ENCODE measurements at places on chromosomes 1 and 21.

DNA sequence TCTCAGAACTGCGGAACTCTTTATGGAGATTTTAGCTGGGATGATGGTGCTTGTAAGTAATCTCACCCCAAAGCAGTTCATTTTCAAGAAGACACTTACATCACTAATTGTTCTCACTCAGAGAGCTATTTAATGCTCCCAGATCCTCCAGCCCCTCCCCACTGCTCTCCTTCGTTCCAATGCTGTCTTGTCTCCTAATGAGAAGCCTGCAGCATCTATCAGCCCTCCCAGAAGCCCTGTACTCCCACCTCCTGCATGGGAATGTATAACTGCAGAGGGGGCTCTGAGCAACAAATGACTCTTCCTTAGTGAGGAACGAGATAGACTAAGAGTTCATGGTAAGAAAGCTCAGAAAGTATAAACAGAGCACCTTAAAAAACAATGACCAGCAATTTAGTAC lies 377.4 kb upstream of the RUNX1 start:
- DNase-seq = no peak

GRCh38 chr1:202627841-202628565 lies 82.3 kb downstream of the SYT2 start:
- no peak for DNase-seq

DNA sequence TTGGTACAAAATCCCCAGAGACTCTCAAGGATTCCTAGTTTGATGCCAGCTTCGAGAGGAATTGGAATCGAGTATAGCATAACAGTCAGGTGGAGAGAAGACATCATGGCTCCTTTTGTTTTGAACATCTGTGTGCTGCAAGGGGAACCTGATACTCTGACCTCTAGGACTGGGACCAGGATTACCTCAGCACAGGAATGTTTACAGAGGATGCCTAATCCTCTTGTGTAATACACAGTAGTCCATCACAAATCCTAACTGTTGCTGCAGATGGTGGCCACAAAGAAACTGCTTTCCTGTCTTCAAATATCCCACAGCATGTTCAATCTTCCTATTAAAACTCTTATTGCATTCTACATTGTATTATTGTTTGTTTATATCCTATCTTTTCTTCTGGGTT lies 111.8 kb upstream of the PRMT6 start:
- no peak for DNase-seq

DNA sequence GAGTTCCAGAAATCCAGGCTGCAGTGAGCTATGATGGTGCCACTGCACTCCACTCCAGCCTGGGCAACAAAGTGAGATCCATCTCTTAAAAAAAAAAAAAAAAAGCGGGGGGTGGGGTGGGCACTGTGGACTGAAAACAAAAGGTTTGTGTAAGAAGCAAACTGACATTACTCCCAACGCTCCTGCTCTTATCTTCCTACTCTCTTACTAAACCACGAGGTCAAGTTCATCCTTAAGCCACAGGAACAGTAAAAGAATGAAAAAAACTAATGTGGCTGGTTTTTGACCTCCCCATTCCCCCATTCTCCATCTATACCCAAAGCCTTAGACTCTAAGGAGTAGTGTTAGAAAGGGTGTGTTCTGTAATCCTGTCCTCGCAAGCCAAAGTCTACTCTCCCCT lies 30.8 kb downstream of the TFAP2E start:
- no peak for DNase-seq

- no peak for DNase-seq
Observed at GRCh38 chr1:109112056-109112651, 1.8 kb upstream of the ELAPOR1 start.
